Stimulated activated CD4-positive, alpha-beta T cell treated with anti-CD3 and anti-CD28 coated beads, Interleukin-15, amount 100 ng/mL, for 24 hours (primary cell): ENCODE measurements at places on chromosomes 1 and 21.

- DNase-seq = no peak
Observed at GRCh38 chr1:18200136-18200717, 92.6 kb downstream of the IGSF21 start.

DNA sequence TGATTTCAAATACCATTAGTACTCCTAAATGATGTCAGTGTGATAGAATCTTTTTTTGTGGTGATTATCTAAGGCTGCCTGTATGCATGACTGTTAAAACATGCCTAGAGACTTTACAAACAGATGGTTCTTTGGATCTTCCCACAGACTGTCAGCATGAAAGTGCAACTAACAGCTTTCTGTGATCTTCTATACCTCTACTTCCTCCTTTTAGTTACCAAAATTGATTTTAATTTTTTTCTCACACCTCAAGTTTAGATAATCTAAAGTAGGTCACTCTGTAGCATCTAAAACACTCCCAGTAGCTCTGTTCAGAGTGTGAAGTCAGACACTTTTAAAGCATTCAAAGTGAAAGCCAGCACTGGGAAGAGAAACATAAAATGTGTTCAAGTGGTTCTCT is 534.5 kb downstream of the PTPRC start:
- DNase-seq = no peak

GRCh38 chr1:182601416-182601786 is 2.8 kb downstream of the RGS16 start:
- peak; percentile 74 for DNase-seq

- no peak for DNase-seq
Observed at GRCh38 chr1:39034114-39034654, 8.0 kb downstream of the NDUFS5 start.

DNA sequence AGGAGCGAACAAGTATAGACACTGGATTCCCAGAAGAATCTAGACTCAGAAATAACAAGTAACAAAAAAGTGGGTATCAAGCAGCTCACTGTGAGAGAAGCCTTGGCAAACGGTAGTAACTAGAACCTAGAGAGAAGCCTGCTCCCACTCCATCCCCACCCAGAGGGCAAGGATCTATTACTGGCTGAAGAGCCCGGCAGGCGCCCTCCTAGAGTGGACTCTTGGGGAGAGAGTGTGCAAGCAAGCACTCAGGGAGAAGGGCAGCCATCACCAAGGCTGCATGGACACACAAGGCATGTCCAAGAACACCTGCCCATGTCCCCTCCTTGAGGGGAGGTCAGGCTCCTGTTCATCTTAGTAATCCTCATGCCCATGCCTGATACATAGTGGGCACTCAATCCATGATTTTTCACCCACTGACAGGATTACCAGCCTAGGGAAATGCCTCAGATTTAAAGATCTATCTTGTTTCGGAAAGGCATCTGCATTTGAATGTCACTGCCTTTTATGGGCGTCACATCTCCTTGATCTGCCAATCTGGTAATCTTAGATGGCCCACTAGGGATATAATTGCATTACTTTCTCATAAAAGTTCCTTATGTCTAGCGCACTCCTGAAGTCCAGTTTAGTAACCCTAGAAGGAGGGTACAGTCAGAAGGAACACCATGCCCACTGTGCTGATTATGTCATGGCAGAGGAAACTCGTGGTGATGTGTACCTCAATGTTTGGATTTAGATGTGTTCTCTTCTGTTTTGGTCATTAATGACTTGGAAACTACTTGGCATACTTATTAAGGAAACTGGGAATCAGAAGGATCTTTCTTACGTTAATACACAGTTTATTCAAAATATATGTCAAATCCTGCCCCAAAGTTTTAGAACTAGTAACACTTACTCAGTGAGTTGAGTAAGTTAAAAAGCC is 14.4 kb downstream of the CNN3 start:
- DNase-seq = no peak

GRCh38 chr21:17780539-17780938 is 38.6 kb downstream of the C21orf91 start:
- peak; percentile 44 for DNase-seq

DNA sequence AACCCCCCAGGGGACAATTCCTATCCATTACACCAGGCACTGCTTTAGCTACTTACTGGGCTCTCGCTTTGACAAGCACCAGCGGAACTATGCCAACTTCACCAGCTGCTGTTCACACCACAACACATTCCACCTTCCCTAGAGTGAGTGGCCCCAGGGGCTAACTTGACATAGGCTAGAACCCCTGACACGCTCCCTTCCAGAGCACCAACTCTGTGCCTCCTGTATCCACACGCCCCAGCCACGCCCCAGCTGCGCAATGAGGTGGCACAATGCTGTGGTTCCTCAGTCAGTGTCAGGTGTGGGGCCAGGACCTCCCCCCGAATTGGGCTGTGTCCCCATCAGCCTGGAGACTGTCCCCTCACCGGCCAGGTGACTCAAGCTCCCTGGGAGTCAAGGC is 11.7 kb upstream of the FGR start:
- no peak for DNase-seq

DNA sequence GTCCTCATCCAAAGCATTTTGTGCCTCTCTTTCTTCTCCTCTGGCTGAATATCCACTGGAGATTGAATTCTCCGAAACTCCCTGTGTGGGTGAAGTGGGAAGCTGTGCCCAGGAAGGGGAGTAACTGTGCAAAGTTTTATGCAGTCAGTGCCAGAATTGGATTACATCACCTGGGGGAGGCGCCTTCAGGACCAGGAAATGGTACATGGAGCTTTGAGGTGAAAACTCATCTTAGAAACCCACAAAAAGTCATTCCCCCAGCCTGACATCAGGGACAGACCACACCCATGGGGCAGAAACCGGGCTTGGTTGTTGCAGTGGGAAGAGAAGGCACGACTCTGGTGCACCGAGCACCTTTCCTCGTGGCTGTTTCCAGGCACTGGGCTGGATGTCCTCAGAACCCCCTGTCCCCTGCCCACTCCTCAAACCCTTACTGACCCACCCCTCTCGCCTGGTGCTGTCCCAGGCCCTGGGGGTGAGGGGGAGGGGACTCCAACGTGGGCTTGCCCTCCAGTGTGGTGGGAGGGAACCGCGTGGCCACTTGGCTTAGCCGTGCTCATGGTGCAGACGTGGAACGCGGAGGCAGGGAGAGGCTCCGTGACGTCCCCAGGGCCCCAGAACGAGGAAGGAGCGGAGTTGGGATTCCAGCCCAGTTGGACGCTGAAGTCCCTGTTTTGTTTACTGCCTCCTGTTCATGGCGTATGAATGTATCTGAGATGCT is 15.7 kb downstream of the TFF3 start:
- DNase-seq = peak; percentile 44

DNA sequence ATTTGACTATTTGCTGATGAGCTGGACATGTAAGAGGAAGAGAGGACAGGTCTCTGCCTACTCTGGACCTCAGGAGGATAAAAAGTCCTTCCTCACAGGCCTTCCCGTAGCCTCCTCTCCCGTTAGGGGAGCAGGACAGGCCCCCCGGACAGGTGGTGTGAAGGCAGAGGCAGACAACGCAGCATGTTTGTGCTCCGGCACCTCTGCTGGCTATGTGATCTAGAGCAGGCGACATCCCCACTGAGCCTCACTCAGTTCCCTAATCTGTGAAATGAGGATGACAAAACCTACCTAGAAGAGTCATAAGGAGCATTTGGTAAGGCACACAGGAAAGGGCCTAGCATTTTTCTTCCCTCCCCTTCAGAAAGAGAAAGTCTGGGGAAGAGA is 34.8 kb downstream of the KIAA1614 start:
- no peak for DNase-seq

DNA sequence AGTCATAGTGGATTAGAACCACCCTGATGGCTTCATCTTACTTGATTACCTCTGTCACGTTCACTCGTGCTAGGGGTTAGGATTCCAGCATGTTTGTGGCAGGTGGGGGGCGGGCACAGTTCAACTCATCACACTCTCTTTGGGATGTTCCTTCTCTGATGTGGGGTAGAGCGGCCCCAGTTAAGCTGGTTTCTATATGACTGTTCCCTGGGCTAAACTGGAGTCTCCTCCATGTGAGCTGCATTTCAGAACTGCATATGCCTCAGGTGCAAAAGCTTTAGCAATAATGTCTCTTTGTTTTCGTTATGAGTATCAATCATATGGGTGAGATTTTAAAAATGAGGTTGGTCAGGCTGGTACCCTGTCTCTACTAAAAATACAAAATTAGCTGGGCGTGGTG is 393.2 kb downstream of the RPS6KC1 start:
- DNase-seq = no peak

- DNase-seq = no peak
Observed at GRCh38 chr21:46151261-46151988, 4.0 kb downstream of the FTCD start.

GRCh38 chr1:108831225-108831624 is 25.7 kb downstream of the AKNAD1 start:
- no peak for DNase-seq

GRCh38 chr1:22636927-22637326 is 499 bp downstream of the C1QA start:
- no peak for DNase-seq

GRCh38 chr1:66013371-66013770 is 220.7 kb downstream of the PDE4B start:
- no peak for DNase-seq

GRCh38 chr1:20634594-20635084 is 1.4 kb downstream of the PINK1 start:
- DNase-seq = peak; percentile 30

- DNase-seq = no peak
Observed at GRCh38 chr1:65910432-65910831, 117.7 kb downstream of the PDE4B start.

DNA sequence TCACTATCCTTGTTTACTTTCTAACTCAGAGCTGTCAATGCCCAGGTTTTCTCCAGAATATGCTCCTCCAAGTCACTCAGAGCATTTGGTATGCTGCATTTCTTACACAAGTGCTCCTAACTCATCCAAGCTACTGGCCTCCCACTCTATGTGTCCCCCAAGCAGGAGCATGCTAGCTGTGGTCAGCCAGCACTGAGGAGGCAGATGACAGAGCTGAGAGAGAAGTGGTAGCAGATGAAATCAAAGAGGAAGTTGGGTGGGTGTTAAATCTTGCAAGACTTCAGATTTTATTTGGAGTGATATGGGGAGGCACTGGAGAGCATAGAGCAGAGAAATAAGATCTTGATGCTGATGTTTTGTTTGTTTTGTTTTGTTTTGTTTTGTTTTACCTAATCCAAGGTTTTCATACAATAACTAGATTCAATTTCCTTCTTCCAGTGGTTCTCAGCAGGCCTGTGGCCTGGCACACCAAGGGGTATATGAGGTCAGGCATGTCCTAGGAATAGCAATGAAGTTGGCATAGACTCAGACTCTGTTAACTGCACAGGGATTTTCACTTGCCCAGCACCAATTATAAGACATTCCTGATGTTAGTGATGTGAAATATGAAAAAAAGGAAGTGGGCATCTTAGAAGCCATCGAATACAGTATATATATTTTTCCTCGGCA is 3.1 kb upstream of the PGBD5 start:
- DNase-seq = no peak
